Dermis blood vessel endothelial cell (primary cell): ENCODE measurements at places on chromosomes 3 and 15.

- peak; percentile 61 for DNase-seq
These were observed 27.6 kb downstream of the TBC1D2B start for GRCh38 chr15:78049691-78050440.

DNA sequence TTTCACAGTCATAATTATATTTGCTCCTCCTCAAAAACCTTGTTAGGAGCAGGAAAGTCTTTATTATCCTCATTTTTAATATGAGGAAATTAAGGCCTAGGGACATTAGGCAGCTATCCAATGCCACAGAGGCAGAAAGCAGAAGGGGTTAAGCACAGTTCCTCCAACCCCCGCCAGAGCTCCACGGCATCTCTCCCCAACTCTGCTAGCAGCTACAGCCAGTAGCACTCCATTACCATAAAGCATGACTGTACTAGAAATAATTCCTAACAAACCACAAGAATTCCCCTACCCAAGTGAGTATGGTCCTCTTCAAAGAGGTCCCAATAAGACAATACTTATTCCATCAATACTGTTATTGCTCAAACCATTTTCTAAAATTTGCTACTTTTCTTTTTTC, 9.8 kb downstream of the HEG1 start:
- no peak for DNase-seq

- DNase-seq = peak; percentile 92
These were observed 123.4 kb upstream of the MEF2A start for GRCh38 chr15:99442252-99442897.

GRCh38 chr3:127257351-127257750, 30.5 kb downstream of the PRR20G start:
- DNase-seq = no peak

- no peak for DNase-seq
These were observed 448.0 kb upstream of the NECTIN3 start for GRCh38 chr3:110623571-110623970.

GRCh38 chr3:127394031-127394430, 106.2 kb upstream of the PRR20G start:
- DNase-seq = no peak

- DNase-seq = no peak
These were observed 5.9 kb upstream of the NDUFAF1 start for GRCh38 chr15:41408234-41408641.

DNA sequence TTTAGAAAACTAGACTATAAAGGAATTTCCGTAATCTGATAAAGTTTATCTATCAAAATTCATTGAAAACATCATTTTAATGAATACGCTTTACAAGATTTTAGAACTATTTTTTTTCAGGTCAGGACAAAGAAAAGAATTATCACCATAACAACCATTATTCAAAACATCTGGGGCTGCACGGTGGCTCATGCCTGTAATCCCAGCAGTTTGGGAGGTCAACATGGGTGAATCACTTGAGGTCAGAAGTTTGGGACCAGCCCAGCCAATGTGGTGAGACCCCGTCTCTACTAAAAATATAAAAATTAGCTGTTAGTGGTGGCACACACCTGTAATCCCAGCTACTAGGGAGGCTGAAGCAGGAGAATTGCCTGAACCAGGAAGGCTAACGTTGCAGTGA, 260.4 kb downstream of the WNT5A start:
- no peak for DNase-seq

DNA sequence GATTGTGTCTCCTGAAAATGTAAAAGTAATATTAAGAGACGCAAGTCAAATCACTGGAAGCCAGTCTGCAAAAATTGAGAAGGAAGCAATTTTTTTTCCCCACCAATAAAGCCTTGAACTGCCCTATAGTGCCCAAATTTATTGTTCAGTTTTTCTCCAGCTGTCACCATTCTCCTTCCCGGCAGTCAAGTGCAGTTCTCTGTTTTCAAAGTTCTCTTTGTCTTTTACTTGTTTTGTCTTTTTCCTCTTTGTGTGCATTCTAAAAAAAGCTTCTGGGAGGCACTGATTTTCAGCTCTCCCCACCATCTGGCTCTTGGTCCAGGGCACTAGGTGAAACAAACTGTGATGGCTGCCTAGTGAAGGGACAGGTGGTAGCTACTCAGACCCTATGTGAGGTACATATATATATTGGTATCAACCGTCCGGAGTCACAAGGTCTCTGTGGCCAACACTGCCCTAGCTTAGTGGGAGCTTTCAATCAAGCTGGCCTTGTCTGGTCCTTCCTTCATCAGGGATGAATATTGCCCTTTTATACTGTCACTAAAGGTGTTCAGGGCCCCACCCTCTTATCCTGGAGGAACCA, 6.1 kb upstream of the CLRN1 start:
- no peak for DNase-seq

DNA sequence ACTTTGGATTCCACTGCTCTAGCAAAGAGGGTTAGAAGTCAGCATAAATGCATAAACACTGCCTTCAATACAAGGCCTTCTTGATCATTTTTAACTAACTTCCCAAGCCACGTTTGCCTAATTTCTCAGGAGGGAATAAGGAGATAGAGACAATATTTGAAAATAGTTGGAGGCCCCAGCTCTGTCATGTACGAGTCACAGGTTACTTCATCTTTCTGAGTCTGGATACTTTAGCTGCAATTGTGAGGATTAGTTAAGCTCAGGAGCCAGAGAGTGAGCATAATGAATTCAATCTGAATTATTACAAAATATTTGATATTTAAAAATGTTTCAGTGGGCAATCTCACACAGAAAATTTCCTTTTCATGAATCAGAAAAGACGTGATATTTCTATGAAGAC, 298.9 kb downstream of the SHOX2 start:
- DNase-seq = no peak

- no peak for DNase-seq
These were observed 391.0 kb downstream of the NSUN3 start for GRCh38 chr3:94453864-94454263.

GRCh38 chr3:4888913-4889846, 90.1 kb upstream of the BHLHE40 start:
- peak; percentile 14 for DNase-seq

- DNase-seq = peak; percentile 87
These were observed 122.0 kb downstream of the KLF13 start for GRCh38 chr15:31448635-31448979.

DNA sequence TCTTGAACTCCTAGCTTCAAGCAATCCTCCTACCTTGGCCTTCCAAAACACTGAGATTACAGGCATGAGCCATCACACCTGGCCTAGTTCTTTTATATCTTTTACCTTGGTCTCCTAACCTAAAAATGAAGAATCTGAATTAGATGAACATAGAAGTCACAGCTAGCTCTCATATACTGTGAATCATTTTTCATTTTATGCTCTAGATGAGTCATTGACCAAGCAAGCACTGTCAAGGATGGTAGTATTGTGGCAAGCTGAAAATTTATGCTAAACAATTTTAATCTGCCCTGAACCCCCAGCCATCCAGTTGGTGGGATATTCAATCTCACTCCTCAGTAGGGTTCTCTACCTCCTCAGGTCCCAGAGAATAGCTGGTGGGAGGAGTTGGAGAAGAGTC, 48.3 kb upstream of the DNAJC13 start:
- DNase-seq = no peak

- DNase-seq = no peak
These were observed 47.9 kb upstream of the OSBPL11 start for GRCh38 chr3:125643172-125643571.

DNA sequence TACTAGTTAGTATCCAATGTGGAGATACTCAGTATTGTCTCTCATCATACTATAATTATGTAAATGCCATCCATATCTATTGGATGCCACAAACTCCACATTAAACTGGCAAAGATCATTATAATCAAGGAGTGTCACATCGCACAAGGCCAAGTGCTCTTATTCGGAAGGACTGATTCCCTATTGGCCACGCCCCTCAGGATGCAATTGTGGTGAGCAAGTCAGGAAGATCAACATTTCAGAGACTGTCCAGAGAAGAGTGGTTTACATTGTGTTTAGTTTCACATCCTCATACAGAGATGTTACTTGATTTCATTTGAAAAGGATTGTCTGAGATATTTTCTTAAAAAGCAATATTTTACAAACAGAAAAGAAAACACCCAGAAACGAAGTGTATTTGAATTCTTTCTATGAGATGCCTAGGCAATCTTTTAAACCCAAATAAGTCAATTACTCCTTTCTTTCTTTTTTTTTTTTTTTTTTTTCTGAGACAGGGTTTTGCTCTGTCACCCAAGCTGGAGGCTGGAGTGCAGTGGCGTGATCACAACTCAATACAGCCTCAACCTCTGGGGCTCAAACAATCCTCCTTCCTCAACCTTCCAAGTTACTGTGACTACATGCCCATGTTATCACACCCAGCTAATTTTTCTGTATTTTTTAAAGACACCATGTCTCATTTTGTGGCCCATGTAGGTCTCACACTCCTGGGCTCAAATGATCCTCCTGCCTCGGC, 369.1 kb downstream of the RBMS3 start:
- DNase-seq = peak; percentile 65

DNA sequence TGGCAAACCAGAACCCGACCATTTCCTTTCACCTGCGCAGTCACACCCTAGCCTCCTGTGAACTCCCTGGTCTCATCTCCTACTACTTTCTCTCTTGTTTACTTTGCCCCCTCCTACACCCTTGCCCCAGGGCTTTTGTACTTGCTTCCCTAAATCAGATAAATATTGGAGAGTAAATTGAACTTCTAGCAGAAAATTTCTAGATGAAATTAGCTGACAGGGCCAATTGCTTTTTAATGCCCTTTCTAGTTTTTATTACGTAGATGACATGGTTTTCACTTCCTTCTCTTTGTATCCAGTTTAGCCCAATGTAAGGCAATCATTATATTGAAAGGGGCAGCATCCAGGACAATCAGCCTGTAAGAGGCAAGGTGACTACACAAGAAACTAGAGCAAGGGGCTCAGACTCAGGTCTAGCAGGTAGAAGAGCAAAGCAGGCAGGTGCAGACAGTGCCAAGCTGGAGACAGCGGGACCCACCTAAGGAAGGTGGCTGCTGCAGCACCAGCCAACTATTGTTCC, 56.2 kb upstream of the TOPAZ1 start:
- no peak for DNase-seq

- DNase-seq = no peak
These were observed 42.0 kb downstream of the GSK3B start for GRCh38 chr3:120052225-120052624.

GRCh38 chr3:40827226-40827625, 302.5 kb downstream of the ZNF621 start:
- no peak for DNase-seq

GRCh38 chr3:164352991-164353390, 725.3 kb downstream of the SI start:
- DNase-seq = no peak

GRCh38 chr15:77985931-77986480, 91.5 kb downstream of the TBC1D2B start:
- DNase-seq = no peak

- DNase-seq = no peak
These were observed 60.1 kb downstream of the MEIS2 start for GRCh38 chr15:37040072-37040742.

GRCh38 chr15:29129221-29129620, 140.4 kb downstream of the NSMCE3 start:
- no peak for DNase-seq

DNA sequence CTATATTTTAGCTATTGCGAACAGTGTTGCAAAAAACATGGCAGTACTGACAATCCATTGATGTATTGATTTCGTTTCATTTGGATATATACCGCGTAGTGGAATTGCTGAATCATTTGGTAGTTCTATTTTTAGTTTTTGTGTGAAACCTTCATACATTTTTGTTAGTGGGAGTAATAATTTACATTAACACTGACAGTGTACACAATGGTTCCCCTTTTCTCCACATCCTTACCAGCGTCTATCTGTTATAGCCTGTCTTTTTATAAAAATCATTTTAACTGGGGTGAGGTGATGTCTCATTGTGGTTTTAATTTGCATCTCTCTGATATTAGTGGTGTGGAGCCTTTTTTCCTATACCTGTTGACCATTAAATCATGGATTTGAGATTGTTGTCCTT, 392.4 kb upstream of the ALCAM start:
- no peak for DNase-seq

DNA sequence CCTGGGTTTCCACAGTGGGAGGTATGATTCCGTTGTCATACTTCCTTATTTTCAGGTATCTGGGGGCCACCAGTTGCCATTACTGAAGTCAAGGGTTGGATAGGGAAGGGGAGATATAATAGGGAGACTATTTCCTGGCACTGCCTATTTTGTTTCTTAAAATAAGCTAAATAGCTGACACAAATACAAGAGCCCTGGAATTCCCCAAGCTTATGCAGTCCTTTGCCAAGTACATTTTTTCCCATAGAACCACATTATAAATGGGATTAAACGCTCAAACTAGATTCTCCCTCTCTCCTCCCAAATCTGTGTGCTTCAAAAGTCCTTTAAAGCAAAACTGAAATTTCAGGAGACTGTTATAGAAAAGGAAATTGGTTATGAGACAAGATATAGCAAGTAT, 68.7 kb downstream of the AP4E1 start:
- peak; percentile 10 for DNase-seq

- DNase-seq = peak; percentile 53
These were observed 4.6 kb upstream of the ABCC5 start for GRCh38 chr3:184022323-184022722.

- no peak for DNase-seq
These were observed 9.8 kb downstream of the GP5 start for GRCh38 chr3:194389269-194389668.

DNA sequence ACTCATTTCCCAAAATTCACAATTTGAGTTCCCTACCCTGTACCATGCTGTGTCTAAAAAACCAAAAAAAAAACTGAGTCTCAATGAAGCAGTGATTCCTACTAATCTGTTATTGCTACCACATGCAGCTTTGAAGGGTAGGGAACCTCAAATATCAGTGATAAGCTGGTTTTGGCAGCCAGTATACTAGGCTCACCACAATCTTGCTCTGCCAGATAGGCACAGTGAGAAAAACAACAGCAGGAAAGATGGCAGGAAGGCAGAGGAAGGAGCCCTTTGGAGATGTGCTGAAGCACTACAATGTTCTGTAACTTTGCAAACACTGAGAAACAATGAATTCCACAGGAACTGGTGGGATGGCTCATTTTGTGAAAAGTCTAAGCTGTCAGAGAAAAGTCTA, 96.9 kb upstream of the UBP1 start:
- peak; percentile 10 for DNase-seq

- peak; percentile 71 for DNase-seq
These were observed 12.8 kb upstream of the SETMAR start for GRCh38 chr3:4290272-4290893.

GRCh38 chr3:14378415-14378814, 24.0 kb upstream of the SLC6A6 start:
- no peak for DNase-seq

GRCh38 chr3:64928683-64929082, 240.9 kb upstream of the ADAMTS9 start:
- peak; percentile 93 for DNase-seq

DNA sequence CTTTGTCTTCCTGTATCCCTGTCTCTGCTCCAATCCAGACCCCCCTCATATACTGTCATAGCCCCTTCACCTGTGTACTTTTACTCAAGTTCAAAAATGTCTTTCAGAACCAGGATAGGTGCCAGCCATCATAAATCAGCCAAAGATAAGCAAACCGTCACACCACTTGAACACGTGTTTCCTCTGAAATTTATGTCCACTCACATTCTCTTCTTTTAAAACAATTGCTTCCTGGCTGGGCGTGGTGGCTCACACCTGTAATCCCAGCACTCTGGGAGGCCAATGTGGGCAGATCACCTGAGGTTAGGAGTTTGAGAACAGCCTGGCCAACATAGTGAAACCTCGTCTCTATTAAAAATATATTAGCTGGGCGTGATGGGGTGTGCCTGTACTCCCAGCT, 74.1 kb downstream of the IGF2BP2 start:
- no peak for DNase-seq
